C1 segment of cervical spinal cord (tissue), 14 donors: ENCODE measurements at places on chromosomes 2 and 18.

- no peak for DNase-seq
Observed at GRCh38 chr2:175207741-175208438, 26.4 kb upstream of the ATP5MC3 start.

DNA sequence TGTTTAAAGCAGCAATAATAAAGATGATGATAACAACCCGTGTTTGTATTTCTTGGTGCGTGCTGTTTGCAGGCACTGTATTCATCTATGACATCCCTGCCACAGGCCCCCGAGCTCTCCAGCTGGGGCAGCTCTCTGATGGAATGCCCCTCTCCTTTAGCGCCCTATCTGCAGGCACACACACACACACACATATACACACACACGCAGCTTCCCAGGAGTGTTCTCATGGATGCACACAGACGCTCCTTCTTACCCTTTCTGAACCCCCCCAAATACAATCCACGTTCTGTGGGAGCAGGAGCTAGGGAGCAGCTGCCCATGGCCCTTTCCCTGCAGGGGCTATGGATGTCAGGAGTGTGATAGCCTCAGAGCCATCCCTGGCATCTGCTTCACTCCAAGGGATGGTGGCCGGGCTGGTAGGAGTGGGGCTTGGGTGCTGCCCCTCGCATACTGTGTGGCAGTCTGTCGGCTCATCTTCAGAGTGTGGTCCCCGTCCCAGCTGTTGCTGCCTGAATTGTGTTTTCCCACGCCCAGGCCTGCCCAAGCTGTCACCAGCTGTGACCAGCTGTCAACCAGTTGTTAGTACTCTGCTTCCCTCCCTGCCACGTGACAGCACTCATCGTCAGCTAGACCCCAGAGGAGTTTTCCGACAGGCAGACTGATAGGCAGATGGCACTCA, 50.8 kb upstream of the MYCN start:
- no peak for DNase-seq

GRCh38 chr2:222615320-222615719, 40.6 kb downstream of the FARSB start:
- no peak for DNase-seq

GRCh38 chr18:44857081-44857480, 176.4 kb downstream of the SETBP1 start:
- DNase-seq, result no peak

- no peak for DNase-seq
Observed at GRCh38 chr2:158395166-158395565, 61.4 kb downstream of the CCDC148 start.

DNA sequence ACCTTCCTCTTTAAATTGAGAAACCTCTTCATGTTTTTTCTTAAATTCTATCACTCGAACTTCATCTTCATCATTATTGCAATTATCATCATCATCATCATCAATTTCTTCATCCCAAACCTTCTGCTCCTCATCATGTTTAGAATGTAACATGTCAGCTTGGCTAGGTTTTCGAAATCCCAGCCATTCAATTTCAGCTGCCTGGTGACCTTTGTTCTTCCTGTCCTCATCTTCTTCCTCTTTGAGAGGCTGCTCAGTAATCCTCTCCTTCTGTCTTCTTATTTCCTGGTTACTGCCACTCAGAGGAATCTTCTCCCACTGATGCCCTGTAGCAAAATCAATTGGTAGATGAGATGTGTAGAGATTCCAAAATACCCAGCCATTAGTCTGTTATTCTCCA, 4.2 kb downstream of the ERMN start:
- no peak for DNase-seq

GRCh38 chr2:170371231-170371998, 193.5 kb downstream of the MYO3B start:
- DNase-seq, result no peak
